ENCODE measurements at places on chromosomes 16 and 17.

DNA sequence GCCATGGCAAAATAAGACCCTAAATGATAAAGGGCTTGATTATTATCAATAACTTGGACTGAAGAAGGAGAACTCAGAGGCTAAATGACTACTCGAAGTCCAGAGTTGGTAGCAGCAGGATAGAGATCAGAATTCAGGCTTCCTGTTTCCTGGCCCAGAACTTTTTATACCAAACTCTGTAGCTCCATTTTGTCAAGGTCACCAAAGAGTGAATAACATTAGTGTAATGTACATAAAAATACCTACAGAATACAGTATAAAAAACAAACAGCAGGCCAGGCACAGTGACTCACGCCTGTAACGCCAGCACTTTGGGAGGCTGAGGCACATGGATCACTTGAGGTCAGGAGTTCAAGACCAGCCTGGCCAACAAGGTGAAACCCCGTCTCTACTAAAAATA, 79.0 kb downstream of the ARHGAP17 start:
- no peak for DNase-seq

DNA sequence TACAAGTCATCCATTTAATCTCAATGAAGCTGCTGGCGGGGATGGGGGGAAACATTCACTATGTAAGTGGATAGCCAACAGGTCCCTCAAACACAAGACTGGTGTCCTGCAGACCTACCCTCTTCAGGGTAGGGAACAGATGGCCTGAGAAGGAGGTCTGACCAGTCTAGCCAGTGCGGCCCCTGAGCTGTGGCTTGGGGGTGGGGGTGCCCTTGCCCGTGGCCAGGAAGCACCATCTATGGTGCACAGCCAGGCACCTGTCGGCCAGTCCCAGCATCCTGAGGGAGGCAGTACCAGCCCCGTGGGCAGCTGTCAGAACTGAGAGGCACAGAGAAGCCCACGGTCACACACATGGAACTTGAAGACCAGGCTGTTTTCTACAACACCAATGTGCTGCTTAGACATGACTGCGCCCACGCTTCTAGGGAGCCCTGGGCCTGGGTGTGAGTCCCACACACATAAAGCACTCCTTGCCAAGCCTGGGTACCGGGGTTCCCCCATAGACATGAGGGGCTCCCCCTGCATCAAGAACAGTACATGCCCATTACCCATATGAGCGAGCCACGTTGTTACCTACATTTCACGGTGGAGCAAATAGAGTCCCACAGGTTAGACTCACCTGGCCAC, 40.9 kb downstream of the RMI2 start:
- no peak for DNase-seq

DNA sequence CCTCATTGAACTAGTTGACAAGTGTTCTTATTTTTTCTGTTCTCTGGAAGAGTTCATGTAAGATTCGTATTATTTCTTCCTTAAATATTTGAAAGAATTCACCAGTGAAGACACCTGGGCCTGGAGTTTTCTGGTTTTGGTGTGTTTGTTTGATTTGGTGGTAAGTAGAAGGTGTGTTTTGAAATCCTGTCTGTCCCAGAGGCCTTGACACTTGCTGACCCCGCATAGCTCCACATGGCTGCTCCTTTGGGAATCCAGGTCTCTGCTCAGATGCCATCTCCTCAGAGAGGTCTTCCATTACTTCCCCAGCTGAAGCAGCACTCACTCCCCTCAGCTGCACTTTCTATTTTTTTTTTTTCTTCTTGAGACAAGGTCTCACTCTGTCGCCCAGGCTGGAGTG, 5.7 kb upstream of the NUP93 start:
- no peak for DNase-seq

DNA sequence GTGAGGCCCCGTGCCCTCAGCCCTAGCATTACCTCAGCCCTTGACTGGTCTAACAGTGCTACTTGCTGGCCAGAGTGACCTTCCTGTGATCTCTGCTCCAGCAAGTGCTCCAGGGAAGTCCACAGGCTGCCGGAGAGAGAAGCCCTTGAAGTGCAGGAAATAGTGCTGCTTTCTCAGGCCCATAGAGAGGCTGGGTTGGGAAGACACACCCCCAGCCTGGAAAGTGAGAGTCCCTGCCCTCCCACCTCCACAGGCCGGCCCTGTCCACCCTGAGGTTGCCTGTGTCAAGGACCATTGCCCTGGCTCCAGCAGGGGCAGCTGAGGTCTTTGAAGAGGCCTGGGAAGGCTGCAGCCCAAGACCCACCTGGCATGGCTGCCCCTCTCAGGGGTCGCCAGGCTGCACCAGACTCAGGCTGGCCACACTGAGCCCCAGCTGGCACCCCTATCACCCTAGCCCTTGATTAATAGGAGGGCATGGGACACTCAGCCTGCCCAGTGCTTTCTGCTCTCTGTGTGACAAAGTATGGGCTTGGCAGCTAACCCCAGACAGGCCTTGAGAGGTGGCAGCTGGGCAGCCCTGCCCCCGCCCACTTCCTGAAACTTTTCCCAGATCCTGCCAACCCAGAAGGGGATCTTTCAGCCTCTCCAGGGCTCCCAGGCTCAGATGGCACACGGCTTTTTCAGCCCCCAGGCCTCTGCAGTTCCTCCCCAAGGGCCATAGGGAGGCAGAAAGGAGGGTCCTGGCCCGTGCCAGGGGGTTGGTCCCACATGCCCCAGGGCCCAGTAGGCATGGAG, 21.7 kb downstream of the ATP6V0D1 start:
- no peak for DNase-seq

DNA sequence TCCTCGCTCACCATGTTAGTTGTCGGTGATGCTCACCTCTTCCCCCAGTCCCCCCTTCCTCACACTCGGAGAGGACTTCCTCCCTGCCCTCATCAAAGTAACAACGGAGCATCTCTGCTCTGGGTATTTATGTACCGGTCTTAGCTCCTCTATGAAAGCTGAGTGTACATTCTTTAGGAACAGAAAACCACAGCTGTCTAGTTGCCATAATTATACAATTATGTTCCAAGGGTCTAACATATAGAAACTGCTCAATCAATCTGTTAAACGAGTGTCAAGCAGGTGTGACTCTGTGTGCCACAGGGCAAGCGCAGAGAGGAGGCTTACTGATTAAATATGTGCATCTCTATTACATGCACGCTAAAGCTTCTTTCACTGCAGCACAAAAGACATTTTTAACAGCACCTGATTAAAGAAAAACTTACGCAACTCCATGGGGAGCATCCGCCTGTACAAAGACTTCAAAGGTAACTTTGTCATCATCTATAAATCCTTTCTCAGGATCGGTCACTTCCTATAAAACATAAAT, 37.8 kb downstream of the LITAFD start:
- no peak for DNase-seq

- DNase-seq = no peak
Measured at GRCh38 chr16:4373909-4374742, 2.5 kb downstream of the VASN start.

GRCh38 chr17:18181358-18181757, 2.3 kb upstream of the ALKBH5 start:
- peak; percentile 49 for DNase-seq
